Thoracic aorta (tissue), 2 donors: ENCODE measurements at places on chromosomes 7 and 10.

GRCh38 chr7:15747301-15747700 is 60.8 kb upstream of the MEOX2 start:
- DNase-seq, result no peak

GRCh38 chr7:66050990-66051448 is 24.6 kb upstream of the ASL start:
- no peak for DNase-seq

- no peak for DNase-seq
These were observed 348.2 kb downstream of the DNAJB6 start for GRCh38 chr7:157684909-157685429.

- DNase-seq, result no peak
These were observed 287.1 kb upstream of the NEBL start for GRCh38 chr10:21184216-21184615.

DNA sequence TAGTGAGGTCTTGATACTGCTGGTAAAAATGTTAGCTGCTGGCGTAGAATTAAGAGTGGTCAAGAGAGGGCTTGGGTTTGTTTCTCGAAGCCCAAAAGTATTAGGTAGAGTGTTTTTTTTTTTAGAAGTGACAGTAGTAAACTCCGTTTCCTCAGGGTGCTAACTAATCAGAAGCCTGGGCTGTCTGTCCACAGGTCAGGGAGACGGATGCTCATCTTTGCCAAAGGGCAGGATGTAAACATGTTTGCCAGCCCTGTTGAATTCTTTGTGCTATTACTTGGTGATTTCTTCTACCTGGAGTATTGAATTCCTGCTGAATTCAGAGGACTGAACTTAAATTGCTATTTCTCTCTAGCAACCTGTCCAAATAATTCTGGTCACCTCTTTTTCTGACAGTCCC is 117.1 kb downstream of the SND1 start:
- no peak for DNase-seq

DNA sequence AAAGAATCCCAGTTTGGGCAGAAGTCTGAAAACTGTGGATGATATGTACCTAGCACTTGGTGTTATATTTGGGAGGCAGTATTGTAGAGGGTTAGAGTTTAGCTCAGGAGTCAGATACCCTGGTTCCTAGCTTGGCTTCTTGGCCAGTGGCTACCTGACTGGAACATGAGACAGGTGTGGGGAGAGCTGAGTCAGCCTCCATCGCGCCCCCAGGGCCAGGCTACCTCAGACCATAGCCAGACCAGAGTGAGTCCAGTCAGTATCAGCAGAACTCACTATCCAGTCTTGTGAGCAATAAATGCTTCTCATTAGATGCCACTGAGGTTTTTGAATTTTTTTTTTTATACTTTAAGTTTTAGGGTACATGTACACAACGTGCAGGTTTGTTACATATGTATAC is 26.0 kb downstream of the CYP3A5 start:
- no peak for DNase-seq

GRCh38 chr7:100685631-100686145 is 8.4 kb downstream of the GIGYF1 start:
- no peak for DNase-seq

- no peak for DNase-seq
These were observed 1087.0 kb upstream of the AUTS2 start for GRCh38 chr7:68511281-68511680.

GRCh38 chr10:10804061-10804460 is 213.6 kb upstream of the CELF2 start:
- no peak for DNase-seq

GRCh38 chr10:69425511-69426298 is 9.0 kb upstream of the TACR2 start:
- no peak for DNase-seq

GRCh38 chr10:78416031-78417011 is 382.7 kb downstream of the RPS24 start:
- DNase-seq, result no peak

- DNase-seq, result no peak
These were observed 607.2 kb upstream of the KCND2 start for GRCh38 chr7:119665796-119666195.

DNA sequence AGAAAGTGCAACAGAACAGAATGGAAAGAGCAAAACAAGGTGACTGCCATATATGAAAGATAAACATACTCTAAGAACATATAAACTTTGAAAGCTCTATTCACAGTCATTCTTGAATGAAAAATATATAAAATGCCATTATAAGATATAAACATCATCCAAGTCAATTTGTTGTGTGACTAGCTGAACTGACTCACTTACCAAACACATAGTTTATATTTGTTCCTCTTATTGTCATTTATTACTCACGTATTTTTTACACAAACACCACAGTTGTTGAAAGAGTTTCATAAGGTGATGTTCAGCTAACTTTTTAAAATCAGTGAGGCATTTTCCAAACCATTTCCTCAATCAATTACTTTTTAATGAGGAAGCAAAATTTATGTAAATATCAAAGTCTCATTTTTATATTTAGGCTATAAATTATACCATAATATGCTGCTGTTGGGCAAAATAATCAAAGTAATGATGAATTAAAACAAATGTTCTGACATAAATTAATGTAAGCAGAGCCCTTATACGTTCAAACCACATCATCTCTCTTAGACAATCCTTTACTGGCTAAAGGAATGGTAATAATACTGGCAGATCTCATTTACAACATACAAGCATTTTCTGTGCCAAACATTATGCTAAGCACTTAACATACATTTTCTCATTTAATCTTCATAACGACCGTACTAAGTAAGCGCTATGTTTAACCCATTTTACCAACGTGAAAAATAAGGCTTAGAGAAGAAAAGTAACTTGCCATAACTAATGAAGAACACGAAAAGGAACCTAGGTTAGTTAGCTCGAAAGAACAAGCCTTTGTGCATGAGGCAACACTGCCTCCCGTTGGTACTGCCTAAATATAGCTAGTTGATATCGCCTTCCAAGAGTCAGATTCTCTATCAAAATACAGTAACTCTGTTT is 7.3 kb downstream of the LRRN3 start:
- DNase-seq, result no peak

- no peak for DNase-seq
These were observed 577.7 kb upstream of the AUTS2 start for GRCh38 chr7:69020536-69020935.

DNA sequence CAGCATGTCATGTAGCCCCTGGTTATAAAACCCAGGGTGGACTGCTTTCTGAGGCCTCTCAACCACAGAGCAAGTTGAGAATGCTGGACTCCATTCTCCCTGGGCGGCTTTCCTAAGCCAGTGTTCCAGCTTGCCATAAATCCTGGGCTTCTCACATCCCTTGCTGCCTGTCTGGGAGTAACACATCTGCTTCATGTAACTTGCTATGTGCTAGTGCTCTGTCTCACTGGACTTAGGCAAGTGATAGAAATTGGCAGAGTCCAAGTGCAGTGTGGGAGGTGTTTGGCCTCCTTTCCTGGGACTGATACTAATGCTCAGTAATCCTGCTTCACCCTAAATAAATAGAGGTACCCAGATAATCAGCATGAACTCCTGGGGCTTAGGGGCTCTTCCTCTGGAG is 277.1 kb upstream of the POM121L12 start:
- DNase-seq, result no peak

GRCh38 chr7:131459256-131459655 is 97.2 kb downstream of the PODXL start:
- DNase-seq, result no peak

DNA sequence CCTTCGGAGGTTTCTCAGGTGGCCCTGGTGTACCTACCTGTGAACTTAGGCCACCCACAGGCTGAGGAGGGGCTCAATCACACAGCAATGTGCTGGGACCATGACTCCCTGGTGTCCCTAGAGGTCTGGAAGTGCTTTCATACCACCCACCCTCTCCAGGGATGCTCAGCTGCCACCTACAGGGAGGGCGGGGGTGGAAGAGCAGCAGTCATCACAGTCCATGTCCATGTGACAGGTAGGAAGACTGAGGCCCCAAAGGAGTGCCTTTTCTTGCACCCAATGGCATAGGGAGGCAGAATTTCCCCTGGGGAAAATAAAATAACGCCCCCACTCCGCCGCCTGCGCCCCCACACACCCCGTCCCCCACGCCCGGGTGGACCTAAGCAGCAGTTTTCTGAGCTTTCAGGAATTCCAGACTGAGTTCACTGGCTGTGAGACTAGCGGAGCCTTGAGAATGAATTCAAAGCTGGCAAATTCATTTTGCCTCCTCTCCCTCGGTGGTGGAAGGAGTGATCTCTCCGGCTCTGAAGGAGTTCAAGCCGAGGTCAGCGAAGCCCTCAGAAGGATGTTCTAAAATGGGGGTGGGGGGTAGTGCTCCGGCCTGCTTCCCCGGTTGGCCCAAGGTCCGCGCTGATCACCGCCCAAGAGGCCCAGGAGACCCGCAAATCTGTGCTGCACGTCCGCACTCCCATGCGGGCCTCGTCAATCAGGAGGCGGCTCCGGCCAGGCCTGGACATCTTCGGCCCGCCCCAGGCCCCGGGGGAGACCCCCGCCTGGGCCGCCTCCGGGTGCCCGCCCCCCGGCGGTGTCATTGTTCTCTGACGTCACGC is 2.1 kb upstream of the ZMIZ1 start:
- no peak for DNase-seq

- DNase-seq, result no peak
These were observed 1.2 kb downstream of the TPK1 start for GRCh38 chr7:144834641-144835144.

GRCh38 chr7:68269405-68269804 is 1272.8 kb downstream of the TYW1 start:
- no peak for DNase-seq

- no peak for DNase-seq
These were observed 42.9 kb downstream of the ANTXRL start for GRCh38 chr10:46329690-46330016.

- no peak for DNase-seq
These were observed 44.2 kb upstream of the AQP1 start for GRCh38 chr7:30867483-30867882.

- DNase-seq, result no peak
These were observed 10.2 kb downstream of the CRTAC1 start for GRCh38 chr10:98020254-98020653.

GRCh38 chr10:43888586-43888985 is 239.9 kb upstream of the ZNF32 start:
- DNase-seq, result no peak

- DNase-seq, result no peak
These were observed 3.8 kb downstream of the HTR5A start for GRCh38 chr7:155073922-155074321.

GRCh38 chr10:70035531-70035930 is 17.1 kb upstream of the MACROH2A2 start:
- no peak for DNase-seq

DNA sequence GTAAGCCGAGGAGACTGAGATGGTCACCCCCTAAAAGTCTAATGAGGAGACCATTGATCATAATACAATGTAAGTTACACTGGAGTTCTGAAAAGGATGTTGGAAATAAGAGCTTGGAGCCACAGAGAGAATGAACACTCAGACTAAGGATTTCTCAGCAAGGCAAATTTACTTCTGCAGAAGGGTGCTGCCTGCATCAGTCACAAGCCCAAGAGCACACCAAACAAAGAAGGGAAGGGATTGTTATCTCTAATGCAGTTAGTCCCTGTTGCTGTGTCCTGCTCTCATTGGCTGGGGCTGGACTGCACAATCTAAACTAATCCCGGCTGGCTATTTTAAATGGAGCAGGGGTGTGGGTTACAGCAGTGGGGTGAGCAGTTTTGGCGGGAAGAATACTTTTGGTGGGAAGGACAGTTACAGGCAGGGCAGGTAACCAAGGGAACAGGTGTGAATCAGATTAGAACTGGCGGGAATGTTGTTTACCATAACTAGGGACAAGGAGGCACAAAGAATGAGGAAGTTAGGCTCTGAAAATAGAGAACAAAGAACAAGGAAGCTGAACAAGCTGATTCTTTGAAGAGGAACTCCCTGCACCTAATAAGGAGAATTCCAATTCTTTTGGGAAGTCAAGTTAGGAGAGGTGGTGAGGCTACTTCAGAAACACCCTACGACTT is 30.3 kb upstream of the TRIM24 start:
- DNase-seq, result no peak

- no peak for DNase-seq
These were observed 138.5 kb downstream of the SEMA3A start for GRCh38 chr7:84055904-84056605.

GRCh38 chr7:151011097-151011409 is 13.2 kb downstream of the ATG9B start:
- no peak for DNase-seq

DNA sequence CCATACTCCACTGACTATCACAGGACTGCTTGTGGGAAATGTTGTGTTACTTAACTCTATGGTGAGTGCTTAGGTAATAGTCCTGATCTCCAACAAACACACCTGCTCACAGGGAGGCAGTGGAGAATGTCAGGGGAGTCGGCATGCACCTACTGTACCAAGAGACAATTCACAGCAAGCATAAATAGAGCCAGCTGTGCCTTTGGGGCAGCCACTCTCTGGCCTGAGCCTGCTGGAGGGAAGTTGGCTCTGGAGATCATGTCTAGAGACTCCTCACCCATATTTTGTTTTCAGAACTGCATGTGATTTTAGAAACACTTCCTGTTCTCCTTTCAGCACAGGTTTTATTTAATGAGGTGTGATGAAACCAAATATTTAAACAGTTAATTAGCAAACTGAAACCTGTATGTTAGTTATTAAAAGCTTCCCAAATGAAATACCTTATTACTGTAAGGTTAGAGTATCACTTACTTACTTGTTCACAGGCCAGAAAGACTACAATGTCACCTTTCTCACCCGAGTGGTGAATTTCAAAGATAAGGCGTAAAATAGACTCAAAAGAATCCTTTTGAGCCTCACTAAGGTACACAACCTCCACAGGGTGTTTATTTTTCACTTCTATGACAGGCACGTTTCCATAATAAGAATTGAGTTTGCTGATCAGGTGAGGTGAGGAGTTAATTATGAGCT is 21.8 kb downstream of the DHX32 start:
- DNase-seq, result no peak

DNA sequence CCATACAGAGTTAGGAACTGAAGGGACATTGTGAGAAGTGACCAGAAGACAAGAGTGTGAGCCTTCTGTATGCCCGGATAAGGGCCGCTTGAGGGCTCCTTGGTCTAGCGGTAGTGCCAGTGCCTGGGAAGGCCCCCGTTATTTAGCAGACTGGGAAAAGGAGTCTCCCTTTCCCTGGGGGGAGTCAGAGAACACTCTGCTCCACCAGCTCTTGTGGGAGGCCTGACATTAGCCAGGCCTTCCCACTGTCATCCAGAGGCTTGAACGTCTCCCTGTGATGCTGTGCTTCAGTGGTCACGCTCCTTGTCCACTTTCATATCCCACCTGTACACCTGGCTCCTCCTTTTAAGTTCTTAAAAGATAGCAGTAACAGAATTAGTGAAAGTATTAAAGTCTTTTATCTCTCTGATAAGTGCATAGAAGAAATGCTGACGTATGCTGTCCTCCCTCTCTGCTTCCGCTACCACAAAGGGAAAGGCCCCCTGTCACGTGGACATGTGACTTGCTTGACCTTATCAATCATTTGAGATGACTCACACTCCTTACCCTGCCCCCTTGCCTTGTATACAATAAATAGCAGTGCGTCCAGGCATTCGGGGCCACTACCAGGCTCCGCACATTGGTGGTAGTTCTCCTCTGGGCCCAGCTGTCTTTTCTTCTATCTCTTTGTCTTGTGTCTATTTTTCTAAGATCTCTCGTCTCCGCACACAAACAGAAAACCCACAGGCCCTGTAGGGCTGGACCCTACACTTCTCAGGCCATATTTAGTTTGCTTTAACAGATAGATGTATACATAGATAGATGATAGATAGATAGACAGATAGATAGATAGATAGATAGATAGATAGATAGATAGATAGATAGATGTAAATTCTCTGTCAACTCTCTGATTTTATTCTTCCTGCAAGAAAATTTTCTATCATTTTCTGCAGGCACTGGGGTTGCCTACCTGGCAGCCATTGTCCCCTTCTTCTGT is 131.5 kb upstream of the JCAD start:
- DNase-seq, result no peak

GRCh38 chr10:106959521-106959920 is 205.0 kb downstream of the SORCS1 start:
- DNase-seq, result no peak
